ENCODE measurements at places on chromosomes 7 and 10.

GRCh38 chr10:33273295-33274002 is 61.0 kb downstream of the NRP1 start:
- DNase-seq = peak; percentile 37

- DNase-seq = no peak
Measured at GRCh38 chr10:99926925-99927720, 82.6 kb downstream of the DNMBP start.

- DNase-seq = peak; percentile 67
Measured at GRCh38 chr7:49773218-49773935, at the start of gene VWC2. TSS of gene VWC2 (plus strand) at chr7:49773638. CDS start at chr7:49775436, 1,798 bp downstream.

DNA sequence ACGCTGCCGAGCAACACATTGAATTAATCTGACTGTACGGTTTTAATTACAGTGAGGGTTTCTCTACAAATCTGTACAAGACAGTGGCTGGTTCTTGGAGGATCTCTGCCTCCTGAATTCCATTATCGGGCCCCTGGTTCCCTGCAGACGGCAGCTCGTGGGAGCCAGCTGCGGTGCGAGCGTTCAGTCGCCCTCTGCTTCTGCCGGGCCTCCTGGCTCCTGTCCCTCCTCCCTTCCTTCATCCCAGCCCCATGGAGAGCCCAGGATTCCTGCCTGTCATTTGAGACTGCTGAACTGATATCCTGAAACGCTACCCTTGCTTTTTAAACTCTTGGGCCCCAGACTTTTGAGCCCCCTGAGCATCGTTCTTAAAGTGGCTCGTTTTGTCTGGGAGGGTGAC is 6.6 kb upstream of the DLX6 start:
- peak; percentile 20 for DNase-seq

GRCh38 chr10:87656431-87657072 is 3.1 kb upstream of the PAPSS2 start:
- DNase-seq = peak; percentile 40

- DNase-seq = no peak
Measured at GRCh38 chr10:1961989-1962388, 224.7 kb upstream of the ADARB2 start.

GRCh38 chr7:129955993-129956543 is 3.3 kb upstream of the UBE2H start:
- no peak for DNase-seq

- no peak for DNase-seq
Measured at GRCh38 chr7:151790830-151791620, 85.9 kb downstream of the PRKAG2 start.

DNA sequence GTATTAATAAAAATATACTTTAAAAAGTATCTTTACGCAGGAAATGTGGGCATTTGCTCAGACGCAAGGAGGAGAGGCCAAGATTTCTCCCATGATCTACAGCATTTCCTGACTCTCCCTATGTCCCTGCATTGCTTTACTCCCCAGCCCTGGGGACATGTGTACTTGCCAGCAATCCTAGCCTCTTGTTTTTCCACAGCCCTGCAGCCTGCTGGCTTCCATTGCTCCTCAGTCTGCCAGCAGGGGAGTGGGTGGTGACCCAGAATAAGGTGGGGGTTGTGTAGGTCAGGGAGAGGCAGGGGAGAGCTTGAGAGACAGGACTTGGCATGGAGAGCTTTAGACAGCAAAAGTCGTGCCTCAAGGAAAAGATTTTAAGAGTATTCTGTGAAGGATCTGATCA is 307.7 kb downstream of the CDK14 start:
- no peak for DNase-seq

- no peak for DNase-seq
Measured at GRCh38 chr7:137772316-137772715, 74.5 kb downstream of the DGKI start.

GRCh38 chr7:157117796-157118195 is 20.9 kb upstream of the UBE3C start:
- DNase-seq = no peak

- no peak for DNase-seq
Measured at GRCh38 chr7:107959527-107959898, 43.4 kb downstream of the LAMB1 start.

DNA sequence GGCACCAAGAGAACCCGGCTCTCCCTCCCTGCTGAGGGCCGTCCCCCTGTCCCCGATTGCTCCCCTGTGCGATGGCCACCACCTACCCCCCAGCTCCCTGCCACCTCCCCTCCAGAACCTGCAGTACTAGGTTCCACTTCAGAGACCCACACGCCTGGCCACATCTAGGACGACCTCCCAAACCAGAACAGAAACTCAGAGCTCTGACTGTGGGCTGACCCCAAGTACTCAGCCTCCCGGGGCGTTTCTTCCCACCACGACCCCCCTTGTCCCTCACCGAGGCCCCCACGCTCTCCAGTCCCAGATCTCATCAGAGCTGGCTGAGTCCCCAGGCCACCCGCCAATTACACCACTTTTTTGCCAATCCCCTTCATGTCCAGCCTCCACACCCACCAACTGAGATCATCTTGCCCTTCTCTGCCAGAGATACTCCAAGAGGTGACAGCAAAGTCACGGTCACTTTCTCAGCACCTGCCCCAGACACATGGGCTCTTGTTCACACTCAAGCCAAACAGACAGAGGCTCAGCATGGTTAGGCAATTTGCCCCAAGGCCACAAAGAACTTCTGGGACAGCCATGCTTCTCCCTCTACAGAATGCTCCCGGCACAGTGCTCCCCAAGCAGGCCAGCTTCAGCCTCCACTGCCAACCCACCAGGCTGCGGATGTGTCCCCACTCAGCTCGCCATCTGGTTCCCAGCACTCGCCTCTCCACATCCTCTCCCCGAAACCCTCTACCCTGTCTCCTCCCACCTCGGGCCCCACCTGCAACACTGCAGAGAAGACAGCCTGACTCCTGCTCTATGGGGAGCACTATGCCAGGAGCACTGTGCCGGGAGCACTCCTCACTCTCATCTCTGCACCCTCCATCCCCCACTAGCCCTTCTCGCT is 4.7 kb downstream of the TMEM120A start:
- DNase-seq = no peak

GRCh38 chr7:137094-137891 is 55.1 kb upstream of the FAM20C start:
- no peak for DNase-seq

- peak; percentile 66 for DNase-seq
Measured at GRCh38 chr7:26369593-26369992, 77.9 kb downstream of the SNX10 start.

- no peak for DNase-seq
Measured at GRCh38 chr7:138066954-138067394, 9.3 kb upstream of the AKR1D1 start.

- DNase-seq = no peak
Measured at GRCh38 chr10:33165911-33166310, 168.6 kb downstream of the NRP1 start.

GRCh38 chr7:28931565-28931964 is 26.6 kb downstream of the TRIL start:
- no peak for DNase-seq

DNA sequence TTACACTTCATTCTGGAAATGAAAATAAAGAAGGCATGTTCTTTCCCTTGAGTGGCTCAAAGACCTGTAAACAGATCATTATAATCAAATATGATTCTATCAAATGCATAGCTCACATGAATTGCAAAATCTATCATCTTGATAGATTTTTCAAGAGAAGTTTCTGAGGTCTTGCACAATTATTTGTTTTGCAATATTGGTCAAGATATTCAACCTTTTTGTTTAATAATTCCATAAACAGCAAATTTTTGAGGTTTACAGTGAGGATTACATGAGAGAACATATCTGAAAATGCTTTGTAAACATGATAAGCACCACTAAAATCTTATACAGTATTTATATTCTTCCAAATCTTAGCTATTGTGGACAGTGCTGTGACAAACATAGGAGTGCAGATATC is 160.8 kb downstream of the HDAC9 start:
- no peak for DNase-seq

DNA sequence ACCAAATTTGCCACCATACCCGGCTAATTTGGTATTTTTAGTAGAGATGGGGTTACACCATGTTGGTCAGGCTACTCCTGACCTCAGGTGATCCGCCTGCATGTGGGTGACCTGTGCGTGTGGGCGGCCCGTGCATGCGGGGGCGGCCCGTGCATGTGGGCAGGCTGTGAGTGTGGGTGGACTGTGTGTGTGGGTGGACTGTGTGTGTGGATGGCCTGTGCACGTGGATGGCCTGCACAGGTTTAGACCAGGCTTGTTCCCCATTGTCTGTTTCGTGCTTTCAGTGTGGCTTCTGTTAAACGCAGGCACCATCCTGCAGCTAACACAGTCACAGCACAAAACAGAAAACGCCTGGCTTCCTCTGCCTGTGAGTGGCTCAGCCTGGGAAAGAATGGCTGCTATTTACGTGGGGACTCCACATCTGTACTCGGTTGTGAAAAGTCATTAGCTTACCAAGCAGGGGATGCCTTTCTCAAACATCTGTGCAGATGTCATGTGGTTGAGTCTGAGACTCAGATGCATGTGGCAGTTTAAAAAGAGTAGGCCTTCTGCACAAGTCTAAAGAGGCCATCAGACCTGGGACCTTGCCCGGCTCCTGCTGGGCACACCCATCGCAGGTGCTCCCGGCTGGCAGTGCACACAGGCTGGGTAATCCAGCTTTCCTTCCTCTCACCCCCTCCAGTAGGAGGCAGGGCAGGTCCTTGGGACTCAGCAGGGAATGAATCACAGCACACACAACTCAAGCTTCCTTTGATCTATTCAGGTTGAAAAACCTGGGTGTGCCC is 91.6 kb downstream of the COBL start:
- DNase-seq = no peak

DNA sequence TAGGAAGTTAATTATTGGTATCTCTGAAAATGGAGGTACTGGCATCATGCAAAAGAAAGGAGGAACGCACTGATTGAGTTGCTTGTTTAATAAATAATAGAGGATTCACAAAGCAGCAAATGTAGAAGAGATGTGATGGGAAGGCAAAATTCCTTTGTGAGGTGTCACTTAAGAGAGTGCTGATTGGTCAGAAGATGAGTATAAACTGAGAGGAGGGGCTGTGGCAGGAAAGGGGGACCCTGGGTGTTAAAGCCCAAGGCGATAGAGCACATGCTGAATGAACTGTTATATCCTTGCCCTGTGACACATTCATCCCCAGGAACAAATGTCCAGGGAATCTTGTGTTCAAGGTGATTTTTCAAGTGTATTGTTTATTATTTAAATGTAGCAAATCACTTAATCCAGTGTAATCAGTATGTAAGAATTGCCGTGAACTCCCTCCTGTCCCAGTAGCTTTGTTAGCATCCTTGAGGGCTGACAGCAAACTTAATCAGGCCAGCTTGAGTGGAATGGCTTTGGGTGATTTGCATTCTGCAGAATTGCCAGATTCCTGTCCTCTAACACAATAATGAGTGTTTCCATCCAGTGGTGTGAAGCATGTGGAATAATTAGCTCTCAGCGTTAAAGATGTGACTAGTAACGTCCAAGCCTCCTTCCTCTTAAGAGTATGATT is 111.9 kb downstream of the CHN2 start:
- DNase-seq = no peak

DNA sequence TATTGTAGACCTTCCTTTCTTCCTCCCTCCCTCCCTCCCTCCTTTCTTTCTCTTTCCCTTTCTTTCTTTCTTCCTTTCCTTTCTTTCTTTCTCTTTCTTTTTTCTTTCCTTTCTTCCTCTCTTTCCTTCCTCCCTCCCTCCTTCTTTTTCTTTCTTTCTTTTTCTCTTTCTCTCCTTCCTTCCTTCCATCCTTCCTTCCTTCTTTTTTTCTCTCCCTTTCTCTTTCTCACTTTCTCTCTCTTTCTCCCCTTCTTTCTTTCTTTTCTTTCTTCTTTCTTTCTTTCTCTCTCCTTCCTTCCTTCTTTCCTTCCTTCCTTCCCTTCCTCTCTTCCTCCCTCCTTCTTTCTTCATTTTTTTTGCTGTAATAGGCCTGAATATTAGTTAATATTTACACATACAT is 638.0 kb downstream of the SORCS3 start:
- no peak for DNase-seq

GRCh38 chr10:73251683-73252444 is 580 bp downstream of the MRPS16 start:
- DNase-seq = no peak

GRCh38 chr7:110800984-110801383 is 289.9 kb upstream of the LRRN3 start:
- DNase-seq = no peak

DNA sequence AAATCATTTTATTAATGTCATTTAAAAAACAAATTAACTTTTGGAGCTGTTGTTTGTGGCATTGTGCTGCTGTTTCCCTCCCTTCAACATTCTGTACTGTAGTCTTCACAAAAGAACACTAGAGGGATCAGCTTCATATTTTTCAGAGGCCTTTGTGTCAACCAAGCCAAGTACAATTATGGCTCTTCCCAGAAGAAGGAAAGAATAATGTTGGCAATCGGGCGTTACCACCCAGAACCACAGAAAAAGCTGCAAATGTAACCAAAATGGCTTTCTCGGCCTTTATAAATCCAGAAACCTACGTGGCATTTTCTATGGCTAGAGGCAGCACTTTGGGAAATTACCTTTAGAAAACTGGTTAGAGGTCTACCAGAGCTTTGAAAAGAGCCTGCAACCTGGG is 98.8 kb upstream of the COL1A2 start:
- DNase-seq = peak; percentile 45

DNA sequence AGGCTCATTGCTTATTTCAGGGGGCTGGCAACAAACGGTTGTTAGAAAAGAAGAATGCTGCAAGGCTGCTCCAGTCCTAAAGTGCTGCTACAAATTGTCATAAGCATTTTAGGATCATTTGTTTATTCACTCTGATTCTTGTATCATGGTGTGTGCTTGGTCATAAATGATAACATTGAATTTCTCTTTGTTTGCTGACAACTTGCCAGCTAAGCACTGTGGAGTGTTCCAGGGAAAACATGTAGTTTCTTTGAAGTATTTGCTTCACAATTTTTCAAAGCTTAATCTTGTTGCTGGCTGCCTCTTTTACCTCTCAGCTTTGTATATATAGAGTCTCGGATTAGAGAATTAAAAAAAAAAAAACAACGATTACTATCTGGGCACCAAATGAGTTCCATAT is 263.0 kb downstream of the PHF14 start:
- no peak for DNase-seq

GRCh38 chr7:2611401-2611800 is 20.4 kb upstream of the TTYH3 start:
- no peak for DNase-seq

- no peak for DNase-seq
Measured at GRCh38 chr7:118502235-118502634, 277.7 kb downstream of the ANKRD7 start.

- DNase-seq = no peak
Measured at GRCh38 chr7:84196084-84196503, 1.5 kb upstream of the SEMA3A start.

Data from right kidney (tissue), 9 donors.